ENCODE measurements at places on chromosomes 6 and 20. TPM values are rescaled to one million over a fixed set of nuclear protein-coding genes. Genes with fewer than 3 reads are reported as not detected.

DNA sequence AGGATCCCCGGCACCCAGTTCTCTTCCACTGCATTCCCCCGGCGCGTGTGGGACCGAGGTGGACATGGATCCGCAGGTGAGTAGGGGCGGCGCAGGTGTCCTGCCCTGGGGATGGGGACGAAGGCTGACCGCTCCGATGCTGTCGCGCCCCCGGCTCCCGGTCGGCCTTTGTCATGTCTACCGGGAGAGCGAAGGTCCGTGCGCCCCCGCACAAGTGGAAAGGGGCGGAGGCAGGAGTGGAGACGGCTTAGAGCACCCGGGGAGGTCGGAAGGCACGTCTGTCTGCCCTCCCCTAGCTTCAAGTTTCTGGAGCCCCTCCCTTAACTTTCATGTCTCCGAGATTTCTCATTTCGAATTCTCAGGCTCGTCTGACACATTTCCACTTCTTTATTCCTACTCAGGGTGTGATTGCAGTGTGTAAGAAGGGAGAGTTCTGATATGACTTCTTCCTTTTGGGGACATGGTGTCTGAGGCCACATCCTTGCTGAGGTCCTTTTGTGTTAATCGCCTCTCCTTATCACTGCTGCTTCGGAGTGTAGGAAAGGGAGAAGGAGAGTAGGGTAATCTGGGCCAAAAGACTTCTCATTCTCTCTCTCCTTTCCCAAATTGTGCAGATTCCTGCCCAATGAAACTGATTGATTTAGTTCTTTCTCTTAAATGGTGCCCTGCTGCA is 435 bp downstream of the KIFC1 start:
- DNase-seq: no peak
- H3K36me3 ChIP-seq: no peaks in the 10 kb centered on the region
- no peaks in the 10 kb centered on the region for H3K27me3 ChIP-seq

Gene SLC17A3
- polyA plus RNA-seq: 0.43 TPM

Gene FOXQ1
- polyA plus RNA-seq: 4.9 TPM

Gene PRR3
- 18.5 TPM for polyA plus RNA-seq

Gene SYNDIG1
- 2.0 TPM for polyA plus RNA-seq

Gene POM121L2
- polyA plus RNA-seq: not detected

All from large intestine (tissue), 12 donors.